Cardiac atrium fibroblast (primary cell): ENCODE measurements at places on chromosomes 16 and 17. TPM values are rescaled to one million over a fixed set of nuclear protein-coding genes. Genes with fewer than 3 reads are reported as not detected.

The SLC12A3 gene
- not detected in 2 replicates for total RNA-seq

The ZNF205 gene
- total RNA-seq = 10.7 and 13.8 TPM in 2 replicates

The LRRC75A gene
- 2.2 and 2.4 TPM in 2 replicates for total RNA-seq

The IRX5 gene
- total RNA-seq = 0.72 and 1.1 TPM in 2 replicates

The KRTAP4-5 gene
- not detected in 2 replicates for total RNA-seq
